Non-pigmented ciliary epithelial cell (primary cell): ENCODE measurements at places on chromosomes 7 and 10.

GRCh38 chr7:101517304-101517703 is 111.8 kb downstream of the MYL10 start:
- no peak for DNase-seq

DNA sequence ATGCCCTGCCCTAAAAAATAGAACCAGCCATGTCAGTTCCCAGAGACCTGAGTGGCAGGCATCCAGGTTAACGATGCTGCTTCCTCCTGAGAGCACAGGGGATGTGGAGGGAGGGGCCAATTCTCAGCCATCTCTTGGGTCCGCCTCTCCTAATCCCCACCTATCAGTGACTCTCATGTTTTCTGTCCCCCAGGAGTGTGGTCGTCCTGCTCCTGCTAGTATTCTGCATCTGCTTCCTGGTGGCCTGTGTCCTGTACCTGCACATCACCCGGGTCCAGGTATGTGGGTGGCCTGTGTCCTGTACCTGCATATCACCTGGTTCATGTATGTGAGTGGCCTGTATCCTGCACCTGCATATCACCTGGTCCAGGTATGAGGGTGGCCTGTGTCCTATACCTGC is 105.3 kb downstream of the ADCY1 start:
- no peak for DNase-seq

DNA sequence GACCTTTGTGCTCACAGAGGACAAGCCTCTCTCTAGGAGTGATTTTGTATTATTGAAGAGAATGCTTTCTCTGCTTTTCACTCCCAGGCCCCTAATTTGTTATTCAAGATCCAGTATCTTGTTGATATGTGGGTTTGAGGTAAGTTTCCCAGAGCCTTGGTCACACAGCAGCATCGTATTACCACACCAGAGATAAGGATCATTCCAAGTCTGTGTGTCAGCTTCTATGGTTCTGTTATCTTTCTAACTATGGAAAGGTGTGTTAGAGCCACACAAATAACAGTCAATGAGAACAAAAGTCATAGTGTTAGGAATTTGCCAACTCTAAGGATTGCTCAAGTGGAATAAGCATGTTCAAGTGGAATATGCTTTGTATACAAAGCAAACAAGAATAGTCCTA is 1208.3 kb downstream of the GATA3 start:
- peak; percentile 35 for DNase-seq

GRCh38 chr7:124009321-124009720 is 23.5 kb downstream of the TMEM229A start:
- no peak for DNase-seq

GRCh38 chr10:12735843-12736462 is 265.6 kb downstream of the CCDC3 start:
- DNase-seq: no peak

- DNase-seq: no peak
Observed at GRCh38 chr7:81887098-81888090, 117.5 kb upstream of the HGF start.

GRCh38 chr7:133931053-133931452 is 196.1 kb upstream of the LRGUK start:
- DNase-seq: no peak

DNA sequence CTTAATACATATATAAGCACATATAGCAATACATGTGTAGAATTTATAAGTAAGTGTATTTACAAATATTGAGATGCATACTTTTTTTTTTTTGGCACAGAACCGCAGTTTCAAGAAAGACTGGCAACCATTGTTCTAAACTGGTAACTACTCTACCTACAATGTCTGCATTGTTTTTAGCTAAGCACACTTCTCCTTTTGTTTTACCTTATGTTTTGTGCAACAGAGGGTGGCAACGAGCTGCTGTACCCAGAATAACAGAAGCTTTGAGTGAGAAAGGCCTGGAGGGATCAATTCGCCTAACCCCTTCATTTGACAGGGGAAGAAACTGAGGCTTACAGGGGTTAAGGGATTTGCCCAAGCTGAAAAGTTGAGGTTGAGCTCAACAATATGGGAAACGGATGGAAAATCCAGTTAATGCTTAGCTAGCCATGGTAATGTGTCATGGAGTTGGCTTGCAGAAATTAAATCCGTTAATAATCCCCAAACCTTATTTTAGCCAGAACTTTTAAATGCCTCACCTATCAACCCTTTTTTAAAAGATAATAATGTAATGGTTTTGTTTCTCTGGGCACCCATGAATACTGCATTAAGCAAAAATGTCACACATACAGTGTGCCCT is 25.5 kb downstream of the FZD1 start:
- no peak for DNase-seq

GRCh38 chr7:15837306-15837950 is 150.9 kb upstream of the MEOX2 start:
- DNase-seq: no peak

DNA sequence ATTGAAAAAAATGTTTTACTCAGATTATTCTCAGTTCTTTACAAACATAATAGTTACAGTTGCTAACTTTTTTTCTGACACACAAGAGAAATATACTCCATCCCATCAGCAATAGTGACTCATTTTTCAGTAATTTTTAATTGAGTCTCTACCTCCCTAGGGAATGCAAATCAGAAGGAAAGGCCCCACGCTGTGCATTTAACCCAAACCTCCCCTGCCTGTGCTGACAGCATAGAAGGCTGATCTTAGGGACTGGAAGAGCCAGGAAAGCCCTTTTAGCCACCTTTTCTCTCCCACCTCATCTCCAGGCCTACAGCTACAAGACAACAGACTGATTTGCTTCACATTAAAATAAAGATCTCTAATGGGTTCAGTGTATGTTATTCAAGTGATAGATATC is 24.7 kb upstream of the PIK3CG start:
- DNase-seq: peak; percentile 27
